ENCODE measurements at places on chromosomes 4 and X.

DNA sequence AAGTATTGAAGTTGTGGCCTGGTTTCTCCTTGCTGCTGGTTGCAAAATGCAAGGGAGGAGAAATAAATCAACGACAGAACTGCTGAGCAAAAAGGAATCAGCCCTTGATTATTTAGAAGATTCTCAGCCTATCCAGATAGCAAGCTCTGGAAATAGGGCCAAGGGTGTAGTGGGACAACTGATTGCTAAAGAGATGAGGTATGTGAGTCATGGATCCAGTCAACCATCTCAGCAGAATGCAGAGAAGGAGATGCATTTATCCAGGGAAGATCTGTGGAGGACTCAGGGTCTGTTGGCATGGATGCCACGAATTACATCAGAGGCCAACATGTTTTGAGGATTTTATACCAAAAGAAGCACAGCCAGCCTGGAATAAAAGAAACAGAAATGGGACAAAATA lies 36.7 kb downstream of the FOXR2 start:
- DNase-seq: no peak

- DNase-seq: no peak
These were observed 4.5 kb downstream of the HPGD start for GRCh38 chr4:174517502-174518445.

DNA sequence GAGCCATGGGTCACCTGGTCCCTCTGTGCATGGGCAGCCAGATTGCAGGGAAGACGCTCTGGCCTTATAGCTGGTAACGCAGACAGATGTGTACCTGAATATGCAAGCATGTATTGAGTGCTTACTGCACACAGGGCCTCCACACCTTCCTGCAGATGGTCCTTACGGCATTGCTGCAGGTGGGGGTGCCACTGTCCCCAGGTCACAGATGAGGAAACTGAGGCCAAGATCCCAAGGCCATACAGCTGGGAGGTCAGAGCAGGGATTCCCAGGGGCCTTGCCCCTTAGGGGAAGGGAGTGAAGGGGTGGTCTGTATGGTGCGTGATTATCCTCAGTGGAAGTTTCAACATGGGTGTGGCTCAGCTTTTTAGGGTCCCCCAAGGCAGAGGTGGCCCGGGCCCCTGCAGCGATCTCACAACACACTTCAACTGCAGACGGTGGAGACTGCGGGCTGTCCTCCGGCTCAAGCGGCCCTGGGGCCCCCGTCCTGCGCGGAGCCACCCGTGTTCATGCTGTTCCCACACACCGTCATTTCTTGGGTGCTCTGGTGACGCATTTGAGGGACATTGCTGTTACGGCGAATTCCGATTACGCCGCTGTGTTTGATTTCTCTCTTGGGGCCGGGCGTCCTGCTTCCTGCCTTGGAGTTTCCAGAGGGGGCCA lies 8.1 kb downstream of the DOK7 start:
- DNase-seq: no peak

DNA sequence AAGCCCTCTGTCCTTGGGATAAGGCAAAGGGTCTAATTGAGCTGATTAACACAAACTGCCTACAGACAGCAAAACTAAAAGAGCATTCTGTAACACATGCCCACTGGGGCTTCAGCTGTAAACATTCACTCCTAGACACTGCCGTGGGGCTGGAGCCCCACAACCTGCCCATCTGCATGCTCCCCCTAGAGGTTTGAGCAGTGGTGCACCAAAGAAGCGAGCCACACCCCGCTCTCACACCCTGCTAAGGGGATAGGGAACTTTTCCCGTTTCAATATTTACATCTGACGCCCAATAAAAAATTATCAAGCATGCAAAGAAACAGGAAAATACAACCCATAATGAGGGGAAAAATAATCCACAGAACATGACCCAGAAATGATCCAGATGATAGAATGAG lies 46.9 kb upstream of the HSD17B10 start:
- no peak for DNase-seq

DNA sequence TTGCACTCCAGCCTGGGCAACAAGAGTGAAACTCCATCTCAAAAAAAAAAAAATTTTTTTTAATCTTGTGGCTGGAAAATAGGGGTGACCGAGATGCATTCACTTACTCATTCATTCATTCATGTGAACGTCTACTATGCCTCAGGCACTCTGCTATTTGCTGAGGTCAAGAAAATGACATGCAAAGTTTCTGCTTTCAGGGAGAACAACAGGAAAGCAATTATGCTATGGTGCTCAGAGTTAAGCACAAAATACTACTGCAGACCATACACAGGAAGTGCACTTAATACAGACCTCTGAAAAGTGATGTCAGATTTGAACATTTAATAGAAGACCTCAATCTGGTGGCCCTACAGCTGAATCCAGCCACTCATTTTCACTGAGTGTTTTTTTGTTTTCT lies 59.6 kb upstream of the DUSP21 start:
- DNase-seq: no peak

- no peak for DNase-seq
These were observed 56.4 kb downstream of the PHKA2 start for GRCh38 chrX:18927558-18927957.

DNA sequence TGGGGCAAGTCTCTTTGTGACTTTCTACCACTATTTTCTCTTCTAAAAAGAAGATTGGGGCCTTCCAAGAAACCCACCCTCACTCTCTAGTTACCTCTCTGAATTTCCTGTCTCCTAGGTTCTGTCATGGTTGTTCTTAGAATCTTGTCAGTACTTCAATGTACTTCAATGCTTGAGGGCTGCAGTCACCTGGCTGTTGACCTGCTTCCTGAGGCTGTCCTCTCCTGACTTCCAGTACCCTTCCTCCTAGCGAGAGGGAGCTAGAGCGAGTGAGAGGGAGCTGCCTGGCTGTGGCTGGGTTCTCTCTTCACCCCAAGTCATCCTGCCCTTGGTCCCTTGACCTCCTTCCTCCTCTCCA lies 17.7 kb downstream of the CD99L2 start:
- DNase-seq: no peak

DNA sequence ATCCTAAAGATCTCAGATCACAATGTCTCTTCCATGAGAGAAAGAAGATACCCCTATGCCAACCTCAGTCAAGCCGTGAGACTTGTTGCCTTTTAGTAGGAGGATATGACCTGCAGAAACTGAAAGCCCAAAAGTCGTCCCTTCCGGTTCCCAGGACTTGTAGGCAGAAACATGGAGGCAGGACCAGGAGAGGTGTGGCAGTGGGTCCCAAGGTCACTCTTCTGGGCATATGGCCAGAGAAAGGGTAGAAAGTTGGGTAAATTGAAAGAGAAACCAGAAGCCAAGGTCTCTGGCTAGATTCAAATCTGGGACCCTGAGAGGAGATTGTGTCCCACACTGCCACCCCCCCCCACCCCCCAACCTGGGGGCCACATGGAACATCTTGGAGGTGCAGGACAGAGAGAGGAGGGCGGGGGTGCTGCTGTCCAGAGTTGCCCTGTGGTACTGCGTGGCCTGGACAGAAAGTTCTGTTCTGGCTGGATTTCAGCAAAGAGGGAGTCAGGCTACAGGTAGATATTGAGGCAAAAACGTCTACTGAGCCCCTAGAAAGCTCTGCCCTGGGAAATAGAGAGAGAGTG lies 55.4 kb downstream of the DDX3X start:
- no peak for DNase-seq

DNA sequence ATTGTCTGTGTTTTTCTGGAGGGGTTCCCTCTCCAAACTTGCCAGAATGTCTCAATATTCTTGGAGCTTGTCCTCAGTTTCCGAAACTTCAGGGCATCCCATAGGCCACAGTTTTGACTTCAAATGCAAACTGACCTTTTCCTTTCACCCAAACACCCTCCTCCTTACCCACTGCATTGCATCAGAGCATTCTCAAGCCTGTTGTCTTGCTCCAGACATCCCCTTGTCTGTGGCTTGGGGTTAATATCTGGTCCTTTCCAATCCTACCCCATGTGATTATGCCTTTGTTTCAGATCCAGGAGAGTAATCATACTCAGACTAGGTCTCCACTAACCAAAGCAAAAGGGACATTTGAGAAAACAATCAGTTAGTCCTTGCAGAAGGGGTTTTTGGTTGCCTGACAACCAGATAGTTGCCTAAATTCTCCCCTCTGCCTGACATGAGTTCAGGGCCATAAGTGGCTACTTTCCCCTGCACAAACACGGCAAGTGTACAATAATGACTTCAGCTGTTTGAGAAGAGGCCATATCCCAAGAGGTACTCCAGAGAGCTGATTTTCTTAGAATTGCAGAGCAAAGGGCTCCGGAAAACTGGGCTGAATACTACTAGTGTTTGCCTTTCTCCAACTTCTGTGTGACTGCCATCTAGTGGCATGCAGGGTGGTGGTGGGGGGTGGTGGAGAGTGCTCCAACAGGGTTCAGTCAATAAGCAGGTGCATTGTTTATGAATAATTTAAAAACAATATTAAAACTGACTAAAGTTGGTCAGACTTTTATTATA lies 130.2 kb downstream of the CHRDL1 start:
- no peak for DNase-seq

GRCh38 chr4:138826754-138827153 lies 188.8 kb upstream of the NOCT start:
- no peak for DNase-seq

GRCh38 chr4:158833602-158834001 lies 64.8 kb downstream of the FNIP2 start:
- DNase-seq: no peak

- no peak for DNase-seq
These were observed at the start of gene DCX for GRCh38 chrX:111411983-111412382. TSS of gene DCX (minus strand) at chrX:111412192. CDS start at chrX:111410398, 1,794 bp downstream.

DNA sequence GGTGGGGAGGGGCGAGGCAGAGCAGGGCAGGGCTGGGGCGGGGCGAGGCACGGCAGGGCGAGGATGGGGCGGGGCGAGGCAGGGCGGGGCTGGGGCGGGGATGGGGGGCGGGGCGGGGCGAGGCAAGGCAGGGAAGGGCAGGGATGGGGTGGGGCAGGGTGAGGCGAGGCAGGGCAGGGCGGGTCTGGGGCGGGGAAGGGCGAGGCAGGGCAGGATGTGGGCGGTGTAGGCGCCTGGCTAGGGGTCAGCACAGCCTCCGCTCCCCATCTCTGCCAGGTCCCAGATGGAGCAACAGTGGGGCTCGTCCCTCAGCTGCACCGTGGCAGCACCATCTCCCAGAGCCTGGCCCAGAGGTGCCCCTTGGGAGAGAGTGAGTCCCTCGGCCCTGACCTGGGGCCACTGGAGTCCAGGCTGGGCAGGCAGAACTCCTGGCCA lies 4.2 kb upstream of the SRPK3 start:
- no peak for DNase-seq

DNA sequence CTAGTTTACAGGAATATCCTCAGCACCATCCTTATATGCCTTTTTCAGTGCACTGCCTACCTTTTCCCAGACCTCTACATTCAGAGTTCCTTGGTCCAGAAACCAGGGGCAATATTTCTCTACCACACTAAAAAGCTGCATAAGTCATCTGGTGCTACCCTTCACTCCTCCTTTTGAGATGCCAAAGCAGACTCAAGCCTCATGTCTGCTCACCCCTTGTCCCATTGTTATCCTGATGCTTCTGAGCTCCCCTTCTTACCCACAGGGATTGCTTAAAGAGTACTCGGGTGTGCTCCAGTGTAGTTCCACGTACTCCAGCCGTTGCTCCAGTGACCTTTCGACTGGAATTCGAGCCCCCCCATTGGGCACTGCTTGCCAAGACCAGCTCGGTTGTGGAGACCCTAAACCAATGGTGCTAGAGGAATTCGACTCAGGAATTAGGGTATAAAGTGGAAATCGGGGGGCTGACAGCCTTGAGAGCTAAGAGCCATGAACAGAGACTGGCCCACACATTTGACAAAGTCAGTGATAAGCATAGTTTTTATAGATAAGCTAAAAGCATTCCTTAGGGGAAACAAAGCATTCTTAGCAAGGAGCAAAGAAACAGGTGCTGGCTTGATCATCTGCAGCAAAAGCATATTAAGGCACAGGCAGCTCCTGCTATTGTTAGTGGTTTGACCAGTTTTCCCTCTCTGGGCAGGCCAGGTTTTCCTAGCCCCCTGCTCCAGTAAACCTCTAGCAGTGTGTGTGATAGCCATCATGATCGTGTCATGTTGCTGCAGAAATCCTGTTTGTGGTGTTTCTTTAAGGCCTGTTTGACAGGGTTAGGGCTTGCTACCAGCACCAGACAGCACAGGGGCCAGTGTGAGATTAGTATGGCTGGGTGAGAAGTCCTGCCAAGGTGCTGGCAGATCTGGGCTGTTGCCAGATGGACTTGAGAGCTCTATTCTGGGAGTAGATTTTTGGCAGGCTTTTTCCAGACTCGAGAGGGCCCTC lies 57.5 kb upstream of the WDR1 start:
- no peak for DNase-seq

DNA sequence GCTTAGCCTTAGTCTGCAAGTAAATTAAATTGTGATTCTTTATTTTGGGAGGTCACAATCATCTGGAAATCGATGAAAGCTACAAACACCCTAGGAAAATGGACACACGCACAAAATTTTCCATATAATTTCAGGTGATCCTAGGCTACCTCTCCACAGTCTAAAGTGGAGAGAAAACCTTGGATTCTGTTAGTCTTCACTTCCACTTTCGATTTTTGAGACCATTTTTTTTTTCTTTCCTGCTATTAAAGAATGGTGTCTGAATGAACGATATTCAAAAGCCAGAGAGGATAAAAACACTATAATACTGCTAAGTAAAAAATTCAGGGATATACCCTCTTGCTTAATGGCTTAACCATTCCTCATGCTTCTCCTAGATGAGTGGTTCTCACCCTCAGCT lies 1.7 kb downstream of the FBXL5 start:
- DNase-seq: no peak

DNA sequence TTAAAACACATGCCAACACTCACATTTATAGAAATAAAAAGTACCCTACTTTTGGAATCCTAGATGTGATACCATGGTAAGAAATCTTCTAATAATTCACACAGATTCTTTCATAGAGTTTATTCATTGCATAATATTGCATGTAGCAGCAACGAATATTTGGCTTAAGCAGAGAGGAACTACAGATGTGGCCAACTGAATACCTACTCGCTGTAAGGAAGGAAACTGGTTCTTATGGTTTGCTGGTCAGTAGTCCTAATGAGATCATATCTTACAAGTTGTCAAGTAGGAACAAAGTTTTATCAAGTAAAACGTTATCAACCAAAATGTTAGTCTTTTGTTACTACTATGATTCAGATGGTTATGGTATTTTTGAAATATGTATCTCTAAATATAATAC lies 996.1 kb downstream of the PDHA2 start:
- no peak for DNase-seq

- no peak for DNase-seq
These were observed 163.6 kb upstream of the FAT1 start for GRCh38 chr4:186887291-186887700.

GRCh38 chrX:95505721-95506120 lies 1178.9 kb upstream of the DIAPH2 start:
- no peak for DNase-seq

- DNase-seq: no peak
These were observed 194.3 kb upstream of the POF1B start for GRCh38 chrX:85573801-85574200.

All from GM04503 (cell line).